OCI-M1 (cell line): ENCODE measurements at places on chromosomes 12 and 14.

DNA sequence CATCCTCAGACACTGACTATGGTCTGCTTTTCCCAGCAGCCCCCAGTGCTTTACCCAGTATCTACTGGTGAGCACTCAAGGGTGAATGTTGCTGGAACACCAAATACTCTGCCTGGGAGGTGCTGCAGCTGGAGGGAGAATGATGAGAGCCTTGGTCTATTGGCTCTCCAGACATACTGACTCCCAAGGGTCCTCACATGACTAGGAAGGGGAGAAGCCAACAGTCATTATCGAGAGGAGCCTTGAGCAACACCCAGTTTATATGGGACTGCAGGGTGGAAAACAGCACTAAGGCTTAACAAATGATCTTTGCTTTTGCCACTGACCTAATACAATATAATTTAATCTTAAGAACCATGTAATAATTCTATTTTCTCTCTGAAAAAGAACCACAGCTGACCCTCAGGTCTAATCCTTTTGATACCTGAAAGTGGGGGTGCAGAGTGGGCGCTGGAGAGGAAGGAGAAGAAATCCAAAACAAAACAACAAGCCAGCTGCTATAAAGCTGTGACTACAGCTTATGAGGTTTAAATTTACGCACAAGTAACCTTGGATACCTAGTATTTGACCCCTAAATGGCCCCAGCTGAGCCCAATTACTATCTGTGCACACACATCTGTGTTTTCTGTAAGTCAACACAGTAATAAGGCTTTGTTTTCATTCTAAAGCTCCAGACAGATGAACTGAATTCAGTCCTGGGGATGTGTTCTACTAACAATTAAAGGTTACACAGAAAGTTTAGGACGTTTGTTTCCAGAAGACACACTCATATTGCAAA is 107.8 kb upstream of the GRIP1 start:
- no peak for DNase-seq

DNA sequence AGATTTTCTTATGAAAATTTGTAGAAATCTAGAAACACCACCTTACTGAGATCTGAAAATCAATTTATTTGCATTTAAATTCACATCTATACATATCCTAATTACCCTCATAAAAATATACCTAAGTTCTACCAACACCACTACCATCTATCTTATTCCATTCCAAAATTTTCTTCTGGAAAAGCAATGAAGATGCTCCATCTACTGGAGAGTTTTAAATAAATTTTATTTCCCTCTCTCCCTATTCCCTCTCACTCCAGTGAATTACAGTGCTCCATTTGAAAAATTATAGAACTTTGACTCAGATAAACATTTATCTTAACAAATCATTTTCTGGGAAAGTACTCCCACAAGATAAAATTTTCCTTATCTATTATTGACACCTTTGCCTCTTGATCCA is 2.3 kb upstream of the C14orf39 start:
- DNase-seq: peak; percentile 26

DNA sequence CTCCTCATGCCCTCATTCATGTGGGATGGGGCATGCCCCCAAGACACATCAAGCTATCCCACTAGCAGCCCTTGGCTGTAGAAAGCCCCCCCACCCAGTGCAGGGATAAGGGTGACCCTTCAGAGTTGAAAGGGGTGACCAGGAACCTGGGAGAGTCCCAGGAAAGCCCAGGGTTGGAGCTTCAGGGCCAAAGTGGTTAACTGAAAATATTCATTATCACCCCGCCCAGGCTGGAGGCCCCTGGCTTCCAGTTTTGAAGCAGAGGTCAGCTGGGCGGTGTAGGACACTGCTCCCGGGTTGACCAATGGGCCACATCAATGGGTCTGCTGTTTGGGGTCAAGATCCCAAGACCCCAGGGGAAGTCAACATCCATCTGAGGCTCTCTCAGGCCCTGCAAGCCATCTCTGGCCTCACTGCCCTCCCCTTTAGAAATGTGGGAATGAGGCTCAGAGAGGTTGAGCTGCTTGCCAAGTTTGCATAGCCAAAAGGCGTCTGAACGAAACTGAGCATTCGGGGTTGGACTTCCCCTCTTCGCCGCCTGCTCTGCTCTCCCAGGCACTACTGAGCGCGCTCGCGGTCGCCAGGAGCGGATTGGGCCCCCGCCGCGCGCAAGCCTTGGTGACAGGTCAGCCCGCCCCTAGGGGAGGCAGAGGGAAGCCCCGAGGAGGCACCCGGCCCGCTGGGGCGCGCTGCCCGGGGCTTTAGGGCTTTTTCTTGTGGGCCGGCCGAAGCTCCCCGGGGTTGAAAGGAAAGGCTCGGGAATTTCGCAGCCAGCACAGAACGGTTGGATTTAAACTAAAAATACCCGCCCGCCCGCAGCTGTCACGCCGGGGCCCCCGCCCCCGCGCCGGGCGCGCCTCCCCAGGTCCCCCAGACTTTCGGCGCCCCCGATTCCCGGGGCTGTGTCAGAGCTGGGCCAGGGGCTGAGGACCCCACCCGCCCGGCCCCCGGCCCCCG is 576 bp downstream of the SYNE3 start:
- peak; percentile 83 for DNase-seq

DNA sequence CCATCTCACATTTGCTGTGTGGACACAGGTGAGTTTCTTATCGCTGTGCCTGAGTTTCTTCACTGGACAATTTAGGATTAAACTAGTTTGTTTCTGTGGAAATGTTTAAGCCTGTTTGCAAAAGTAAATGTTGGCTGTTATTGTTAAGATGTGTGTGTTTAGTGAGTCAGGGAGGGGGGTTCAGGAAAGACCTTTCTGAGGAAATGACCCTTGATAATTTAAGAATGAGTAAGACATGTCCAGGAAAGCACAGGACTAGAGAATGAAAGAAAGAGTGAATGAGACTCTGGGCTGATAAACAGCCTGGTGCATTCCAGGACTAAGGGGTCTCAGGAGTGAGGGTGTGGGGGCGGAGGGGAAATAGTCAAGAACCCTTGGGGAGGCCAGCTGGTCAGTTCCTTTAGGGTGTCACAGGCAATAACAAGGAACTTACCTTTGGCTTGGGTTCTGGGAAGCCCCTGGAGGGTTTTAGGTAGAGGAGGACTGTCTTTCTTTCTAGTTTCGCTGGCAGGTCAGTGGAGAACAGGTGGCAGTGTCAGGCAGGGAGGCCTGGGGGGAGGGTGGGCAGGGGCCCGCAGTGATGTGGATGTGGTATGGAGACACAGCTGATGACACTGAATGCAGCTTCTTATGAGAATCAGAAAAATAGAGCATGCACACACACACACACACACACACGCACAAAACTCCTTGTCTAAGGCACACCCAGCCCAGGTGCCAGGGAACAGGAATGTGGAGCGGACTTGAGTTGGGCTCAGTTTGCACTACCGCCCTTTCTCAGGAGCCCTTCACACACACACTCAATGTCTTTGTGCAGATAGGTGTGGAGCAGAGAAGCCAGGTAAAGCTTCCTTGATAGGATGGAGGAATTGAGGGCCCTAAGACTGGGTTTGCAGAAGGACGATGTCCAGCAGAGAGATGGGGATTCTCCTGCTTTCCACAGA is 1005.5 kb downstream of the VRK1 start:
- DNase-seq: no peak

DNA sequence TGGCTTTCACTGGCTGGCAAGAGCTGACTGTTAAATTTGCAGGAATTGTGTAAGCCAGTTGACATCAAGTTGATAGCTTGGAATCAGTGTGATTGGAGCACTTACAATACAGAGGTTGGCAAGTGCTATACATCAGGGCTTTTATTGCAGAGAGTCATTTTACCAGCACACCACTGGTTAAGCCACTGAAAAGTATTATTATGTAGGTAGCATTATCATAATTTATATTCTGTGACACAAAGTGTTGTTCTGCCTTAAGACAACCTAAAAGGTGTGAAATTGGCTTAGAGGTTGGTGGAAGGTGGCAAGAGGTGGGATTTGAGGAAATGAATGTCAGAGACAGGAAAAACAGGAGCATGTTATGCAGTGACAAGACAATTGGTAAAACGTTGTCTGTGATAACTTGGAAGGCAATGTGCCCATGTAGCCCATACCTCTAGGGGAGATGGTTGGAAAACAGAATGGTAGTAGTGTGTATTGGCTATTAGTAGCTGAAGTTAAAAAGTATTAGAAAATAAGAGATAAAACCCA is 172.9 kb upstream of the PRICKLE1 start:
- DNase-seq: no peak

DNA sequence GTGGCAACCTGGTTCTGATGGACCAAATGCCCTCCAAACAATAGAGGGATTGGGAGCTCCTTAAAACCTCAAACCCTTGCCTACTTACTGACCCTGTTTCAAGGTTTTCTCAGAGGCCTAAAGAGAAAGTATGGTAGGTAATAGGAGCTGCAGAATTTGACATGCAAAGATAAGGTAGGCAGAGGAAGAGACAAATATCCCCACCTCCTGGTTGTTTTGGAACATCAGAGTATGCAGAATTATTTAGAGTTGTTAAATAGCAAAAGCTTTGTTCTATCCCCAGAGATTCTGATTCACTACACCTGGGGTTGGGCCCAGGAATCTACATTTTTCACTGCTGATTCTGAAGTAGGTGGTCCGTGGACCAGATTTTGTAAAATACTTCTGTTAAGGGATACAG is 421.2 kb downstream of the SOX5 start:
- DNase-seq: peak; percentile 29

- DNase-seq: peak; percentile 8
Measured at GRCh38 chr12:10126413-10126812, 3.6 kb downstream of the CLEC7A start.

DNA sequence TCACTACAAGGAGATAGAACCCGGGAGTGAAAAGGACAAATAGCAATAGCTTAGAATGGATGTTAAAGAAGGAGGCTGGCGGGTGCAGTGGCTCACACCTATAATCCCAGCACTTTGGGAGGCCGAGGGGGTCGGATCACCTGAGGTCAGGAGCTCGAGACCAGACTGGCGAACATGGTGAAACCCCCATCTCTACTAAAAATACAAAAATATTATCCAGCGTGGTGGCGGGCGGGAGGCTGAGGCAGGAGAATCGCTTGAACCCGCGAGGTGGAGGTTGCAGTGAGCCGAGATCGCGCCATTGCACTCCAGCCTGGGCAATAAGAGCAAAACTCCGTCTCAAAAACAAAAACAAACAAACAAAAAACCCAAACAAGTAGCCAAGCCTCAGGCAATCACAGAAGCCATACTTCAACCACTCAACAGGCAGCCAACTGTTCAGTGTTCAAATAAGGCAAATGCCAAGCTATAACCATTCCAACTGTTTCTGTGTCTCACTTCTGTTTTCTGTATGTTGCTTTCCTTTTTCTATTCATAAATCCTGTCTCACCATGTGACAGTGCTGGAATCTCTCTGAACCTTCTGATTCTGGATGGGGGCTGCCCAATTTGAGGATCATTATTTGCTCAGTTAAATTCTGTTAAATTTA is 3.9 kb upstream of the SPTLC2 start:
- DNase-seq: no peak

GRCh38 chr12:94566345-94566744 is 84.0 kb downstream of the TMCC3 start:
- peak; percentile 34 for DNase-seq

DNA sequence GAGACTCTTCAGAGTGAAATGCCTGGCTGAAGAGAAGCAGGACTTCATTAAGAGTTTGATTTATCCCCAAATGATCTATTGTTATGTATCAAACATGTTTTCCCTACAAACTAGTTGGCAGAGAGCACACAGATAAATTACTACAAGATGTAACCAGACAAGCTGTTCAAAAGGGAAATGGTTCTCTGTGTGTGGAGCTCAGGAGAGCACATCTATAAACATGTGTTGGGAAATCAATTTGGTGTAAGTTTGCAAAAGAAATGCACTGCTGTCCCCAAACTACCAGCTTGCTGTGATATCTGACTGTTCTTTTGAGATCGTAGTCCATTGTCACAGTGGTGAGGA is 159.2 kb downstream of the PAH start:
- no peak for DNase-seq

GRCh38 chr14:69291891-69292561 is 32.1 kb downstream of the GALNT16 start:
- no peak for DNase-seq

DNA sequence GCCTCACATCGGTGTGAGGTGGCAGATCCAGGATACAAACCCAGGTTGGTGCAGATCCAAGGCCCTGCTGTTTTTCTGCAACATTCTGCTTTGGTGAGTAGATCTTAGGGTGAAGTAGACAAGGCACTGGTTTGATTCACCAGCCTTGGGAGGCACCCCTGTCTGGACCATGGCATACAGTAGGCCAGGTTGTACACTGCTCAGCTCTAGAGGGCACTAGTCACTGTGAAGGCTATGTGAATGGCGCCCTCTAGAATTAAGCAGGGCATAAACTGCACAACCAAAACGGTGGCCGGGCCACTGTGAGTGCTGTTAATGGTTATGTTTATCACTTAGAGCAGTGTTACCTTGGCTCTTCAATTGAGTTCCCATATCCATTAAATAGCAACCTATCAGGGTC is 280.6 kb upstream of the PWP1 start:
- DNase-seq: peak; percentile 46

DNA sequence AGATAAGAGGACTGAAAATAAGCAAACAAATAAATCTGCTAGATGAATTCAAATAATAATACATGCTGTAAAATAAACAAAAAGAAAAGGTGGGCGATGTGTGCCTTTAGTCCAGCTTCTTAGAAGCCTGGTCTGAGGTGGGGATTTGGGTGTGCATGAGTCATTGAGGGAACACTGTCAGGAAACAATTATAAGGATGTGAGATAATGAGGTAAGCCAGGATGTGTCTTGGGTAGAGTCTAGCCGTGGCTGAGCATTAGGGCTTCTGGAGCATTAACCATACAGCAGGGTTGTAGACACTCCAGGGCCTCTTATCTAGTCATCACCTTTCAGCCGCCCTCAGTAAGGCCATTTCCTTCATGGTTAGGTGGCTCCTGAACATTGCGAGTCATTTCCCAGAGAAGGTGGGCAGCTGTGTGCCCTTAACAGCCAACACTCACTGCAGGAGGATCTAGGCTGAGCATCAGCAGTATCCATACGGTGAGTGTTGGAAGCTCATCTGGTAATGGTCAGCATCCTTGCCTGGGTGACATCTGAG is 405.6 kb downstream of the GLT1D1 start:
- DNase-seq: no peak

DNA sequence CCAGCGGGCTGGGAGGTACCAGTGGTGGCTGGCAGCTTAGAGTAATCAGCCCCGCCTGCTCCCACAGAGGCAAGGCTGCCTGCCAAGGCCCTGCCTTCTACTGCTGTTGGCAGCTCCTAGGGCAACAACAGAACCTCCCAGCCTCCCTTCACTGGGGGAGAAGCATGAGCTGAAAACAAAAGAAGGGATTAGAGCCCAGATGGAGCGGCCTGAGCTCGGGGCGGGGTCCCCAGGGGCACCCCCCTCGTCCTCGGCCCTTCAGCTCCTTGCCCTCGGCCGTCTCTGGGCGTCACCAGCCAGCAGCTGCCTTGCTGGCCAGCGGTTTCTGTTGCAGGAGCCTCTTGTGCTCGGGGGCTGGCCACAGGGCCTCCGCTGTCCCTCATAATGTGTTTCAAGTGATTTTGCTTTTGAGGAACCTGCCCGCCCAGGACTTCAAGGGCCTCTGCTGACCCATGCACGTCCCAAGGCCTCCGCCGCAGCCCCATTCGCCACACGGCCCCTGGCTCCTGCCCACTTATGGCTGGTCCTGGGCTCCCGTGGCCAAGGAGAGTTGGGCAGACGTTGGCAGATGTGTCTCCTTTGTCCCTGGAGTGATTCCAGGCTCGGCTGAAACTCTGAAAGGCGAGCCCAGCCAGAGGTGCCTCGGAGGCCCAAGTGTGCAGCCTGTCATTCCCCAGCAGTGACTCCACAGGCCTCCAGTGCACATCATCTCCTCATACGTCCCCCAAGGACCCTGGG is 49.7 kb downstream of the PSMA6 start:
- DNase-seq: no peak
